ENCODE measurements at places on chromosomes 2 and 18.

DNA sequence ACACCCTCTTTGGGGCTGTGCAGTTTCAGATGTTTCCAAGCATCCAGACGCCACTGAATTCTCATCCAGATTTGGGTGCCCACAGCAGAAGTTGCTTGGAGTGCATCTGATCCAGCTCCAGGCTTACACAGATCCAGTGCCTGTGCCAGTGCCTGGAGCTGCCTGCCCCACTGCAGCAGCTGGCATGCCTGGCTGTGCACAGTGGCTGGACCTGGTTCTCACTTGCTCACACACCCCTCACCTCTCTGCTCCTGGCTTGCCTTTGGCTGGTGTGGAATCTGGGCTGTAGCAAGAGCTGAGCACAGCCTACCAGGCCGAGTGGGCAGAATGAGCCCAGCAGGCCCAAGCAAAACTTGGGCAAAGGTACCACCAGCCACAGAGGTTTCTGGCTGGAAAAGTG lies 137.9 kb downstream of the SPAG16 start:
- no peak for DNase-seq

DNA sequence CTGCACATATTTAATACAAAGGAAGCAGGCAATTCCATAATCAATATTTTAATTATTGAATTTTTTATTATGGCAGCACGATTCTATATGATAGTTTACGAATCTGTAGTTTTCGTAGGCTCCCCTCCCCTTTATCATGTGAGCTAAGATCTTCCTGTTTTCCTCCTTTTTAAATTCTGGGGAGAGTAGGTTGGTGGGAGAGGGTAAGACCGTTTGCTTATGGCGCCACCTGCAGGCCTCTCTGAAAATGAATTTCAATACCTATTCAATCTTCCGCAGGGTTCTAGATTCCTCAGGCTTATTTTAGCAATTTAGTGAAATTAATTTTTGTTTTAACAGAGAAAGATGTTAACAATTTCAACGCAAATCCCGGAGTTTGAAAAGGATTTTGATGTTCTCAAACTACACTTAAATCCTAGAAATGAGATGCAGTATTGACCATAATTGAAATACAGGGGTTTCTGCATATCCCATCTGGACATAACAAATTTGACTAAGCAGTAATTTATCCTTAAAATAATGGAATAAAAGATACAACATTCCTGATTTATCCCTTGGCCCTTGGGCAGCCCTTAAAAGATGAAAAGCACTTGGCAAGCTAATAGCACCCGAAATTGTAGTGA lies 12.8 kb upstream of the GBX2 start:
- DNase-seq, result peak; percentile 67

DNA sequence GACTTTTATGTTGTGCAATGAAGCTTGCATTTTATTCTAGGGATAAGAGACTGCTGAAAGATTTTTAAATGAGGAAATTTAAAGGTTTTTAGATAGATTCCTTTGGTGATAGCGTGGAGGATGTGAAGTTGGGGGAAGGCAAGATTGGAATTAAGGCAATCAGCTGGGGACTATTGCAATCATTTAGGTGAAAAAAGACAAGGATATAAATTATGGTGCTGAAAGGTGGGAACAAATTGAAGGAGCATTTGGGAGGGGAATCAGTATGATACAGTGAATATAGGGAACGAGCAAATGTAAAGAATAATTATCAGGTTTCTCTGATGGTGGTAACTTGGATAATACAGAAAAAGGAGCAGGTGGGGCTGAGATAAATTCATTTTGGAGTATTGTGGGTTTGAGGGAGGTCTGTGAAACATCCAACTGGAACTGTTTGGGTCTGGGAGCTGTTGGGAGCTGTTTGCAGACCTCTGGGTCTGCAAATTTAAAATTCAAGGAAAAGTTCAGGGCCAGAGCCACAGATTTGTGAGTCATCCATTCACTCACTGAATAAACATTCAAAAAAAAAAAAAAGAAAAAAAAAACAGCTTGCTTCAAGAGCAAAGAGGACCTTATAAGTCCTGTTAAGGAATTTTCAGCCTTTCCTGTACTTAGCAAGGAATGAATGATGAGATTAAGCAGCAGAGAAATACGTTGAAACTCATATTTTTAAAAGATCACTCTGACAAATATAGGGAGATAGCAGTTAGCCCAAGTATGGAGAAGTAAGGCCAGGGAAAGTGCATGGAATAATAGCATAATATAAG lies 257.5 kb upstream of the FN1 start:
- peak; percentile 71 for DNase-seq

DNA sequence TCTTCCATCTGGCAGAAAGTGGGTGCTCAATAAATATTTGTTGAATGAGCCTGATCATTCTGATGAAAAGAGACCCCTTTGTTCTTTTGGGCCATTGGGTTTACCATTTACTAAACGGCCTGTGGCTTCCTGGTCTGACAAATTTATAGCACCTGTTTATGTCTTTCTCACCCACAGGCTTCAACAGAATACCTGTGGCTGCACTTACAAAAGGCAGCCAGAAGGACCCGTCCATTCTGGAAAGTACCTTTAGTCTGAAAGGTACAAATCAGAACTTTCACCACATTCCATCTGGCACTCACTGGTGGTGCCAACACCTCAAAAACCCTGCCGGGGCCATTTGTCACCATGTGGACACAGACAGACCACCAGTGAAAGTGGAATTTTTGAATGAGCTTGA lies 167.5 kb downstream of the ETAA1 start:
- DNase-seq, result no peak

- DNase-seq, result no peak
Observed at GRCh38 chr2:176240301-176240700, 28.9 kb upstream of the MTX2 start.

DNA sequence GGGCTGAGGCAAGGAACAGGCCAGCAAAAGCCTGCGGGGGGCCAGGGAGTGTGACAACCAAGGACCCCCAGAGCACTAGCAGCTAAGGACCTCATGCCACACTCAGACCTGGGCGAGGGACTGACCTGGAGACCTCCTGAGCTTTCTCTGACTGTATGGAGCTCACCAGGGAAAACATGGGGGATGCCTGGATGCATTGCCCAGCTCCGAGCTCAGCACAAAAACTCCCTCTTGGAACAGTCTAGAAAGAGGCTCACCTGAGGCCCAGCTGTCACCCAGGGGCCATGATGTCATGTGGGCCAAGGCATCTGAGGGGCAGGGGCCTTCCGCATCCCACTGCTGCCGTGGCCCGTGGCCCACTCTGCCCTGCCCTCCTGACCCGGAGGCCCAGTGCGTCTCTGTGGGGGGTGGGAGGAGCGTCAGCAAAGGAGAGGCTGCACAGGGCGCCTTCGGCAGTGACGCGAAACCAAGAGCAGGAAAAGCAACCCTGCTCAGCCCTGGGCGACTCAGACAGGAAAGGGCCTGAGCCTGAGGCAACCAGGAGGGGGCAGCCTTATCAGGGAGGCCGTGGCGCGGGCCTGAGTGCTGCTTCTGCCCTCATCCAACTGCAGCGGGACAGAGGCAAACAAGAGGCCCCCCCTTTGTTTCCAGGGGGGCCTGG lies 57.3 kb upstream of the ALPP start:
- DNase-seq, result no peak

GRCh38 chr18:58723810-58724602 lies 52.7 kb downstream of the MALT1 start:
- peak; percentile 38 for DNase-seq

- DNase-seq, result no peak
Observed at GRCh38 chr18:48038636-48039035, 108.2 kb upstream of the SMAD2 start.

- DNase-seq, result no peak
Observed at GRCh38 chr18:33232318-33232626, 208.2 kb downstream of the CCDC178 start.

- DNase-seq, result no peak
Observed at GRCh38 chr2:44844651-44845270, 96.7 kb upstream of the SIX3 start.

GRCh38 chr2:28779001-28779400 lies 27.4 kb downstream of the PPP1CB start:
- DNase-seq, result no peak

DNA sequence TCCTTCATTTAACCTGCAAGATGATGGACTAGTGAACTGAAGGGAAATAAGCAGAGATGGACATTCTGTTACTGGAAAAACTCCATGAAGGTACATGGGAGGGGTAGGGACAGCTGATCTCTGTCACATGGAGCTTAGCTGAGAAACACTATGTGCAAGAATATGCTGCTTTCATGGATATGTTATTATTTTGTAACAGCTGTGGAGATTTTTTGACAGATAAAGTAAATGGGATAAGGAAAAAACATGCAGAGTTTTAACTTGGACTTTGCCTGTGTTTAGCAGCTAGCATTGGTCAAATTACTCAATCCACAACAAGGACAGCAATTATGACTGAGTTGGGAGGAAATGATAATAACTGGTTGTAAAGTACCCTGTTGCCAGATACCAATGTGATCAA lies 28.7 kb upstream of the HNRNPA3 start:
- no peak for DNase-seq

- DNase-seq, result no peak
Observed at GRCh38 chr2:226712941-226713340, 86.7 kb downstream of the IRS1 start.

- DNase-seq, result no peak
Observed at GRCh38 chr18:51151185-51151567, 46.3 kb downstream of the MEX3C start.

- no peak for DNase-seq
Observed at GRCh38 chr2:106158871-106159270, 35.2 kb downstream of the UXS1 start.

GRCh38 chr2:235639885-235640284 lies 146.0 kb downstream of the AGAP1 start:
- DNase-seq, result no peak

DNA sequence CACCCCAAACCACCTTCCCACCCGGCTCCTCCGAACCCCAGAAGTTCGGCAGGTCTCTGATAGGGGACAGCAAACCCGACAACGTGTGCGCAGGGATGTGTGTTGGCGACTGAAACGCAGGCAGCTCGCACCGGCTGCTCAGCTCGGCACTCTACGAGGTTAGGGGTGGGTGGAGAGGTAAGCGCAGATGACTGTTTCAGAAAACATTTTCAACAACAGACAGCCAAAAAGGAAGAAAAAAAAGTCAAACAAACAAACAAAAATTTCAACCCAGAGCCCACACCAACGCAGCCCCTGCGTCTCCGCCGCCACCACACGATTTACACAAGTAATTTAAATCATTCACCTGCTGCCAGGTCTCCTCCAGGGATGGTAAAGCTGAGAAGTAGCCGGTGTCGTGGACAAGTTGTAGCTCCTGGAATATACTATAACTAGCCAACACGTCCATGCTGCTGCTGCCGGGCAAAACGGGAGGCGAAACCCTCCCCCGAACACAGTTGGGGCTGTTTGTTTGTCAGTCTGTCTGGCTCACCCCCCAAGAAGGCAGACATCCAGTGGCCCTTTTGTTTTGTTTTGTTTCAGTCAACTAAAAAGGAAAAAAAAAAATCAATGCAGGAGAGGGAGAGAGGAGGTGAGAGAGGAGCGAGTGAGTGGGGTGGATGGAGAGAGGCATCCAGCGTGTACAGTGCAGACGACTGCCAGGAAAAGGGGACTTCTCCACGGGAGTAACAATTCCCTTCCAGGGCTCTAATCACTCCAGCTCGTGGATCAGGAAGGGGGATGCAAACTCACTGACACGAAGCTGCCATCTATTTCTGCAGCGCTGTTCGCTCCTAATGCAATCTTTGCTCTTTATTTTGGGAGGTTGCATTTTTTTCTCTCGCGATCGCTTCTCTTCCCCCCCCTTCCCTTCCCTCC lies at the start of gene KLF7:
TSS of gene KLF7 (minus strand) at position 828 of the 918 bp plus-strand sequence. CDS start at position 448, 380 bp downstream.
- peak; percentile 26 for DNase-seq

DNA sequence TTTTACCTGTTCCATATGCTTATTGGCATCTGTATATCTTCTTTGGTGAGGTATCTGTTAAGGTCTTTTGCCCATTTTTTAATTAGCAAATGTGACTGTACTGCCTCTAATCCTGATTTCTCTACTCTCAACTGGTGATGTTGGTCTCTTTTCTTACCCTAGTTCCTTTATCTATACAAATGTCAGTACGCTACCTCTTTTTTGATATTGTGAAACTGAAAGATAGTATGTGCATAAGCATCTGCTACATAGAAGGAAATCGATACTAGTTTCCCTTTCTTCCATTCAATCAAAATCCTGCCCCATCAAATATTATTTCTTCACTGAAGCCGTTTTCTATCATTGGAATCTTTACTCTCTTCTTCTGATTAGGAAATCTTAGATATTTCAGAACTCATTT lies 194.9 kb upstream of the SPOPL start:
- no peak for DNase-seq

DNA sequence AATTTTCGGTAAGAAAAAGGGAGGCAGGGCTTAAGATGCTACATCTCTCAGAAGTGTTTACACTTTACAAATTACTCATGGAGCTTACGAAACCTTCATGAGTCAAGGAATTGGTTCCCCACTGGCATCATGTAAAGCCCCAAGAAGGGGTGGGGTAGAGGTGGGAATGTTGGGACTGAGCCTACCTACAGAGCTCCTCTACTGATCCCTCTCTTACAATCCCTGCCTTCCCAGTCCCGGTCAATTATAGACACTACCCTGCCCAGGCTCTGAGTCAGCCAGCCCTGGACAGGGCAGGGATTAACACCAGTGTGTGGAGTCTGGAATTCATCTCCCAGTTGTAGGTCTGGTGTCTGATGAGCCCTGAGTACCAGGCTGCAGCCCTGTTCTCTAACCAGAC lies 248.9 kb downstream of the PAX3 start:
- no peak for DNase-seq

DNA sequence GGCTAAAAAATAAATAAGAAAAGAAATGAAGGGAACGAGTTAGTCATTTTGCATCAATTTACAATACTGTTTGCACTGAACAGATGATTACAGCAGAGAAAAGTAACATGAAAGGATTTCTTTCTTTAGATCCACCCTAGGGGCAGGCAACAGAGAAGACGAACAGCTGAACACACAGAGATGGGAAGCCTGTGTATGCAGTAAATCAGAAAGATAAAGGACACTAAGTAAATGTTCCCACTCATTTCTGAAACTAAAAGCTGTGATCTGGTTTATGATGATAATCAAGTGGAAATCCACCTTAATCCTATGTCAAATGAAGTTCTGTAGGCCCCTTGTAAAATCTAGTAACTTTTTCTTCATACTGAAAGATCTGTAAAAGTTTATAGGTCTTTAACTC lies 54.2 kb downstream of the AKAIN1 start:
- DNase-seq, result no peak

GRCh38 chr2:239283961-239284795 lies 116.6 kb downstream of the HDAC4 start:
- DNase-seq, result no peak

GRCh38 chr2:74444498-74445318 lies 3.0 kb upstream of the RTKN start:
- no peak for DNase-seq

- DNase-seq, result no peak
Observed at GRCh38 chr2:236366397-236366796, 102.2 kb upstream of the ASB18 start.

DNA sequence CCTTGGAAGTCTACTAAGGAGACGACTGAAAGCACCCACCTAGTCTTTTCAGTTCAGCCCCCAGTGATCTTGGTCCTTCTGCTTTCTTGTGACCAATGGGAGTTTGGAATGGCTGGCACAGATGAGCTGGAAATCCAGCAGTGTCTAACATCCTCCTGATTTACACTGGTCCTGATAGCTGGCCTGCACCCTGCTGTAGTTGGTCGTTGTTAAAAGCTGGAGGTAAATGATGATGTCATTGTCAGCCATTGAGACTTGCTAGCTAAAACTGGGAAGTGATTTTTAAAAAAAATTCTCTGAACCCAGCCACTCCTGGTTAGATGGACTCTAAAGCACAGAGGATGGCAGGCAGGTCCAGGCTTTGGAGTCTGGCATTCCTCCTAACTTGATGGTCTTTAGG lies 19.3 kb downstream of the CCT7 start:
- no peak for DNase-seq
